ENCODE measurements at places on chromosomes 5 and 9.

- DNase-seq = peak; percentile 79
Measured at GRCh38 chr9:108473209-108474112, 382.3 kb downstream of the ACTL7B start.

DNA sequence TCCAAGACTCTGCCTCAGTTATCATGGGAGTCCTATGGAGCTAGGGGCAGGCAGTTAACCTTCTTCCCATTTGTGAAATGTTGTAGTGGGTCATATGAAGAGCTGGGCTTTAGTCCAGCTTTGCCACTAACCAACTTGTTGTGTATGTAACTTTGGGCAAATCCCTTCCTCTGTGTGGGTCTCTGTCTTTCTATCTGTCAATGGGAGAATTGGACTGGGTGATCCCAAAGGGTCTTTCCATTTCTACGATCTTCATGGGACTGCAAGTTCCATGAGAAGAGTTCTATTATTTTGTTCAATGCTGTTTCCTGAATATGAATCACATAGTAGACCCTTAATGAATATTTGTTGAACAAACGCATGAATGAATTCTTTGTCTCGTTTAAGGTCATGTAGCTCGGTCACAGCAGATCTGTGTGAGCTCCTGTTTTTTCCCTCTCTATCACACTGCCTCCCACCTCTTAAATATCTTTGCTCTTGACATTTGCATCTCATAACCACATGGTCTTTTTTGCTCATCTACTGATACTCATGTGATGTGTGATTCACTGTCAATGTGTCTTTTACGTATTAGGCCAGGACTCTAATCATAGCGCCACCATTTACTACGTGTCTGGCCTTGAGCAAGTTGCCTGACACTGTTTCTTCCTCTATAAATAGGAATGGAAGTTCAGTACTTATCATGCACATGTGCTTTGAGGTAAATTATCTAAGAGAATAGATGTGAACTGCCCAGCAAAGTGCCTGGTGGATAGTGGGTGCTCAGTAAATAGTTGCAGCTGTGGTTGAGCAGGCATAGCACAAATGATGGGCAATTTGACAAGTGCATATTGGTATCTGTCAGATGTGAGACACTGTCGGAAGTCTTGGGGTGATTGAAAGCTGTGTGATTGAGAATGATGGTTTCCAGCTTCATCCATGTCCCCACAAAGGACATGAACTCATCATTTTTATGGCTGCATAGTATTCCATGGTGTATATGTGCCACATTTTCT lies 37.4 kb downstream of the PTTG1 start:
- DNase-seq = peak; percentile 34

DNA sequence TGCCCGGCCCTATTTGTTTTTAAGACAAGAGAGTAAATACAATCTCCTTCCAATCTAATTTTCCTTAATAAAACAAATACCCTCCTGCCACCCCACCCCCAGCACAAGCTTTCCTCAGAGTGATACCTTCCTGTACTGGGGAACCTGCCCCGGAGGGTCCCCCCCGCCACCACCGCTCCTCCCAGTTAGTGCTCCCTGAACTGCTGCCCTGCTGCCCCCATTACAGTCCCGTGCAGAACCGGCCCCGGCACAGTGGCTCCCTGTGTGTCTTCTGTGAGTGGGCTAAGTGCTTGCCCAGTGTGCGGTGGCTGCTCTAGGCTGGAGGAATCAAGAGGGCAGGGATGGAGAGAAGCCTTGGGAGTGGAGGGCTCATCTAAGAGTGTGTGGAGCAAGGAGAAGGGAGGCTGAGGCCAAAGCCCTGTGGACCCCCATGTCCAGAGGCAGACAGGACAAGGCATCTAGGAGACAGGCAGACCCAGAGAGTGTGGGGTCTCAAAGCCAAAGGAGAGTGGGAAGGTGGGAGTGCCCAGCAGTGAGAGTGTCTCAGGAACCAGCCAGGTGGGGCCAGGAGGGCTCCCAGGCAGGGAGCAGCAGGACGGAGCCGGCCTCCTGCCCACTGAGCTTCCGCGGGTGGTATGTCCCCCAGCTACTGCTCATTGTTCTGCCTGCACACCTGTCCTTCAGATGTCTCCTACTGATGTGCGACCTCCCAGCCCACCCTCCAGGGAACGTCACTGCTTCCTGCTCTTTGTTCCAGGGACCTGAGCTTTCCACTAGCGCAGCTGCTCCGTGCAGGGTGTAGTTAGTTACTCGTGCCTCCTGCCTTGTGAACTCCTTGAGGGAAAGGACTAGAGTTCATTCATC lies 129.0 kb downstream of the DAB2IP start:
- DNase-seq = no peak

- DNase-seq = no peak
Measured at GRCh38 chr9:101476576-101477208, 41.1 kb upstream of the ALDOB start.

- no peak for DNase-seq
Measured at GRCh38 chr5:140641716-140642115, 2.5 kb downstream of the TMCO6 start.

DNA sequence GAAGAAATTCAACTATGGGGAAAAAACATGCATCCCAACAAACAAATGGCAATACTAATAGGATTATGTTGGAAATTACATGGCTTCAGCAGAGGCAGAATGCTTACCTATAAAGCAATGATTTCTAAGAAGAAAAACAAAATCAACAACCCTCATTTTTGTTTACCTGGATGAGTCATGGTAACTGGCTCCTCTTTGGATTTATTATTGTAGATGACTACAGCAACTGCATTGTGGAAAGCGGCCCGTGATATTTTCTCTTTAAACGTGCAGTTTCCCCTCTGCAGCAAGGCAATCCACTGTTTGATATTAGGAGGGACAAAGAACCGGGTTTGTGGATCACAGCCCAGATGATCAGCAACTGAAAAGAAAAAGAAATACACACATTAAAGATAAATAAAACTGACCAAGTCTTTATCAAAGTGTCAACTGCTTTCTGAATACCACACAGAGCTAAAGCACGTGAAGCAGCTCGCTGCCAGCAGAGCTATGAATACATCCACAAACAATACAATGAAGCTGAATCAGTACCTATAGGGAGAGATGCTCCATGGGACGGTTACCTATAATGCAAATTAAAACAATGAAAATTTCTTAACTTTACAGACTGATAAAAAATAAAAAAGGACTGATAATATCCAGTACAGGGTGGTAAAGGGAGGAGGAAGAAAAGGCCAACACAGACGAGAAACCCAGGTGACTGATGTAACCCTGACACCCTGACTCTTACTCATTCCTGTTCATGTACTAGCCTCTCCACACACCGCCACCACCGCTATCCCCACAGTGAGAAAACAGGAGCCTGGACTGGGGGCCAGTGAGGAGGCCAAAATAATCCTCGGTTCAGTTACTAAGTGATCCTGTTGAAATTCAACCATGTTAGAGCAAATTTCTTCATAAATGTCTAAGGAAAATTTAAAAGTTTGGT lies 31.0 kb downstream of the RNF130 start:
- DNase-seq = no peak

DNA sequence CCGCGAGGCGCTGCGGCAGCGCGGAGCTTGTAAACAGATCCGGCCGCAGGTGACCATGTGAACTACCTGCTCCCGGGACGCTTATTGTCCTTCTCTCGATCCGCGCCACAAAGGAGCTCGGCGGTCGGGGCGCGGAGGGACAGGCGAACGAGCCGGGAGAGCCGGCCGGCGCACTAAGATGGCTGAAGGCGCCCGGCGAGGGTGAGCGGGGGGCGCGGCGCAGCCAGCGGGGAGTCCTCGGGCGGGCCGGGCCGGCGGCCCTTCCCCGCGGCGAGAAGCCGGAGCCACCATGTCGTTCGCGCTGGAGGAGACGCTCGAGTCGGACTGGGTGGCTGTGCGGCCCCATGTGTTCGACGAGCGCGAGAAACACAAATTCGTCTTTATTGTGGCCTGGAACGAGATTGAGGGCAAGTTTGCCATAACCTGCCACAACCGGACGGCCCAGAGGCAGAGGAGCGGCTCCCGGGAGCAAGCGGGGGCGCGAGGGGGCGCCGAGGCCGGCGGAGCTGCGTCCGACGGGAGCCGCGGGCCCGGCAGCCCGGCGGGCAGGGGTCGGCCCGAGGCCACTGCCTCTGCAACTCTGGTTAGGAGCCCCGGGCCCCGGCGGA lies 535 bp downstream of the JMY start:
- peak; percentile 23 for DNase-seq

- peak; percentile 56 for DNase-seq
Measured at GRCh38 chr9:84996029-84996428, 326.5 kb downstream of the NTRK2 start.

GRCh38 chr5:144017119-144017518 lies 153.3 kb downstream of the YIPF5 start:
- no peak for DNase-seq

DNA sequence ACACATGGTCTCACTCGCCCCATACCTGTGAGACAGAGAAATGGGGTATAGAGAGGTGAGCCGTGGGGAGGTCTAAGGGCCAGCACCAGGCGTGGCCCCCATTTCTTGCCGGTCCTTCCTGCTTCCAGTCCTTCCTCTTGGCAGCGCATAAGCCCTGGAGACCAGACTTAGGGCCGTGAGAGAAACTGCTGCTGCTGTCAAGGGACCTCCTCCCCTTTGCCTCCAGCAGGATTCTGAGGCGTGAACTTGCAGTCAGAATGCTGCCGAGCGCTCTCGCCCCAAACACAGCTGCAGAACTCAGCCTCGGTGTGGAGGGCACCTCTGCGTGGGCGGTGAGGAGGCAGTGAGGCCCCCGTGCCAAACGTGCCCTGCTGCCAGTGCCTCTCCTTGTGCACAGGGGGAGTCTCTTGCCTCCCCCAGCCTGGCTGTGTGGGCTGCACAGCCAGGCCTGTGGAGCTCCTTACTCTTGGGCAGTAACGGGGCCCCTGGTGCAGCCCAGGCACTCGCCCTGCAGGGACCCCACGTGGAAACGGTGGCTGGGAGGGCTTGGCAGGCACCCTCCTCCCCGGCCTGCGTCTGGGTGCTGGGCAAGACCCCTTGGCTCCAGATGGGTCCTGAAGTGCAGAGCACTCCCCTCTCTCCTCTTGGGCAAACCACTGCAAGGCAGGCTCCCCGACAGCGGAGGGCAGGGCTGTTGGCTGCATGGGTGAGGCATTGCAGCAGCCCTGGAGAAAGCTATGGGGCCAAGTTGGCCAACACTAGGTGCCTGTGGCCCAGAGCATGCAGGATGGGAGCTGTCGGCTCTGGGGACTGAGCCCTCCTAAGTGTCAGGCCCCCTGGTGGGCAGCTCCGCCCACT lies 85.4 kb downstream of the RXRA start:
- no peak for DNase-seq

GRCh38 chr9:20242510-20243189 lies 379.6 kb downstream of the MLLT3 start:
- no peak for DNase-seq

DNA sequence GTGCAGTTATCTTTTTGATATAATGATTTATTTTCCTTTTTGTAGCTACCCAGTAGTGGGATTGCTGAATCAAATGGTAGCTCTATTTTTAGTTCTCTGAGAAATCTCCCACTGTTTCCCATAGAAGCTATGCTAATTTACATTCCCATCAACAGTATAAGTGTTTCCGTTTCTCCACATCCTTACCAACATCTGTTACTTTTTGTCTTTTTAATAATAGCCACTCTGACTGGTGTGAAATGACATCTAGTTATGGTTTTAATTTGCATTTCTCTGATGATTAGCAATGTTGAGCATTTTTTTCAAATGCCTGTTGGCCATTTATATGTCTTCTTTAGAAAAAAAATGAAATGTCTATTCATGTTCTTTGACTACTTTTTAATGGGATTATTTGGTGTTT lies 94.7 kb downstream of the SERINC5 start:
- no peak for DNase-seq

All from astrocyte (in vitro differentiated cells and primary cell).